ENCODE measurements at places on chromosomes 1 and 21.

DNA sequence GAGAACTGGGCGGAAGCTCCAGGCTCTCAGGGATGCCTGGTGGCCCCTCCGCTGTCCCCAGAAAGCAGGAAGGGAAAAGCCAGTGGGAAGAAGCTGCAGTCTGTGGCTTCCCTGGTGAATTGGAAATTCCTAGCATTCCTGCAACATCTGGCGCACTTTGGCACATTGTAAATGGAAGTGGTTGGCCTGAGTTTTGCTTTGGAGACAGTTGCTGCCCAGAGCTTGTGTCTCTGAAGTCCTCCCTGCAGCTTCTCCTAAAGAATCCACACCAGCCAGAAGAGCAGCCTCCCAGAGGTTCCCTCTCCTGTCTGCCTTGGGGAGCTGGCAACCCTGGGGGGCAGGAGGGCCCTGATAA, 48.2 kb downstream of the ARHGEF10L start:
- H3K4me3 ChIP-seq, result no peak overlapping the region
- no peaks in the 10 kb centered on the region for H3K27me3 ChIP-seq
- H3K36me3 ChIP-seq, result no peaks in the 10 kb centered on the region
- DNase-seq, result no peak
- no peak overlapping the region for H3K27ac ChIP-seq

DNA sequence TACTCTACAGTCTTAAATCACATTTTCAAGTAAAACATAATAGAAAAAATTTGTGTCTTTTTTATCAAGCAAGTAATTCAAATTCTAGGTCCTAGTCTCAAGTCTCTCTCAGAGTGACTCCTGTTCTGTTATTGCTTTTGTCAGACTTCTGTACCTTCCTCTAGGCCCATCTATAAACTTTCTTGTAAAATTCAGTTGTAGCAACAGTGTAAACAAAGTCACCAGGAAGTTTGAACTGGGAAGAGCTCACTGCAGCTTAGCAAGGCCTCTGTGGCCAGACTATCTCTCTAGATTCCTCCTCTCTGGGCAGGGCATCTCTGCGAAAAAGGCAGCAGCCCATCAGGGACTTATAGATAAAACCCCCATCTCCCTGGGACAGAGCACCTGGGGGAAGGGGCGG, 13.5 kb upstream of the ZNF678 start:
- DNase-seq, result no peak
- H3K4me3 ChIP-seq, result no peak overlapping the region
- no peaks in the 10 kb centered on the region for H3K27me3 ChIP-seq
- peaks cover 19% of the 10 kb centered on the region for H3K36me3 ChIP-seq
- no peak overlapping the region for H3K27ac ChIP-seq

GRCh38 chr1:246106342-246106763, 400.7 kb downstream of the SMYD3 start:
- no peaks in the 10 kb centered on the region for H3K27me3 ChIP-seq
- no peaks in the 10 kb centered on the region for H3K4me1 ChIP-seq
- H3K36me3 ChIP-seq, result no peaks in the 10 kb centered on the region
- no peak for DNase-seq
- no peak overlapping the region for H3K4me3 ChIP-seq

GRCh38 chr1:161501234-161501633, 4.0 kb upstream of the FCGR2A start:
- no peak overlapping the region for H3K27ac ChIP-seq
- peaks cover 26% of the 10 kb centered on the region for H3K27me3 ChIP-seq
- H3K4me3 ChIP-seq, result no peak overlapping the region
- DNase-seq, result no peak
- no peaks in the 10 kb centered on the region for H3K36me3 ChIP-seq
- peaks cover 11% of the 10 kb centered on the region for H3K4me1 ChIP-seq

GRCh38 chr1:200875416-200875815, 2.6 kb downstream of the GPR25 start:
- DNase-seq, result no peak
- no peak overlapping the region for H3K27ac ChIP-seq
- peaks cover 48% of the 10 kb centered on the region for H3K4me1 ChIP-seq

DNA sequence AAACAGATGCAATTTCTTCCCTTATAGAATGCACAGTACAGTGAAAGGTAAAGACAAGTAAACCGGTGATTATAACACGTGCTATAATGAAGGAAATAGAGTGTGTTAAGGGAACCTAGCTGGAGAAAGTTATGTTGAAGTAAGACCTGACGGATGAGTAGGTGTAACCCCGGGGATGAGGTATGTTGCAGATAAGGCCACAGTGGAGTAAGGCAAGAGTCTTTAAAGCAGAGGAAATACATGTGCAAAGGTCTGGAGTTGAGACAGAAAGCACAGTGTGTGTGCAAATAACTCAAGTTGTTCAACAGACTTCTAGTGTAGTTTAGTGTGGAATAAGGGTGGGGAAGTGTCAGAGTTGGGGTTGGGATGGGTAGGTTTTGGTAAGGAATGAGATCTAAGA, 2.9 kb downstream of the DBT start:
- no peaks in the 10 kb centered on the region for H3K36me3 ChIP-seq
- peaks cover 14% of the 10 kb centered on the region for H3K4me1 ChIP-seq
- H3K4me3 ChIP-seq, result peak overlapping the region; percentile 1
- no peak overlapping the region for H3K27ac ChIP-seq
- DNase-seq, result no peak

DNA sequence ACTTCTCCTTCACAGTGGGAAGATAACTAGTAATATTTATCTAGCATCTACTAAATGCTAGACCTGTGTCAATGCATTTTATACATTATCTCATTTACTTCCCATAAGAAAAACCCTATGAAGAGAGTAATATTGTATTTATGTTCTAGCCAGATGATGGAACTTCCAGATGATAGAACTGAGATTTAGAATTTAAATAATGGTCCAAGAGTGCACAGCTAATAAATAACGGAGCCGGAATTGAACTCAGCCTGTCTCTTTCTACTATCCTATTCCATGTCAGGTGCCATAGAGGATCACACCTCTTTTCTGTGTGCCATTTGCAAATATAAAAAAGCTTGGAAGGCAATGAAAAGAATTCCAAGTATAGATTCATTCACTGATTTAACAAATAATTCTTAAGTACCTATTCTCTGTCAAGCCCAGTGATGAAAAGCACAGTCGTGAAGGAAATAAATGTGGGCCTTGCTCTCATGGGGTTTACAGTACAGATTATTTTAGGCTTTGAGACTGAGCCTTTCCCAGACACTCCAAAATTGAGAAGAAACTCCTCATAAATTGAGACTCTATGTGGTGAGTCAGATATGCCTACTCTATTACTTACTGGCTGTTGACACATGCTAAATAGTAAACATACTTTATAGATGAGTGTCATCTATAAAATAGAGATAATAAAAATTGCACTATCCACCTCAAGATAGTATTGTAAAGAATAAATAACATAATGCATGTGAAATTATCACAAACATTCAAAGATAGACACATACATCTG, 378.0 kb upstream of the PRMT6 start:
- no peak overlapping the region for H3K4me3 ChIP-seq
- no peaks in the 10 kb centered on the region for H3K27me3 ChIP-seq
- H3K4me1 ChIP-seq, result no peaks in the 10 kb centered on the region
- DNase-seq, result no peak

DNA sequence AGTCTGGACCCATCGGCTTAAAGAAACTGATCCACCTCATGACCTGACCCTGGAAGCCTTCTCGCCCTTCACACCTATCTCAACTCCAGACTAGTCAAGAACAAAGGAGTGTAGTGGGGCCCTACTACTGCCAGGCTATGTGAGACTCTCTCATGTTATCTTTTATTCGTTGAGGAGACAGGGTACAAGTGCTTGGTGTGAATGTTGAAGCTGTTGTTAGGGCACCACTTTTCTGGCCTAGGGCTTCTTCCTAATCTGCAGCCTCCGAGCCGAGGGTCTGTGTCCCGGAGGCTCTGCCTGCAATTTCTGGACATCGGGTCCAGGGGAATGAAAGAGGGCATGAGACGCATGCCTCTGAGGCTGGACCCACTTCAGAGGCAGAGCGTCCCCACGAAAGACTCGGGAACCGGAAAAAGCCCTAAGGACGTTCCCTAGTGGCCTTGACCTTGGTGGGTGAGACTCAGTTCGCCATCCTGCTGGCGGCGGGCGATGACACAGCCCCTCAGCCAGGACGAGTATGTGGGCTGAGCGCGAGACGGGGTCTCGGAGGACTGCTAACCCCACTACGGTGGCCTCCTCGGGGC, 671 bp downstream of the DNAJC11 start:
- H3K27me3 ChIP-seq, result no peaks in the 10 kb centered on the region
- H3K27ac ChIP-seq, result peak overlapping the region; percentile 53
- peak overlapping the region; percentile 93 for H3K4me3 ChIP-seq

GRCh38 chr1:213391445-213391844, 340.4 kb downstream of the RPS6KC1 start:
- H3K4me1 ChIP-seq, result no peaks in the 10 kb centered on the region
- H3K27ac ChIP-seq, result no peak overlapping the region
- peaks cover 12% of the 10 kb centered on the region for H3K27me3 ChIP-seq
- no peak for DNase-seq
- H3K4me3 ChIP-seq, result no peak overlapping the region

- H3K27me3 ChIP-seq, result peaks cover 27% of the 10 kb centered on the region
- H3K27ac ChIP-seq, result peak overlapping the region; percentile 67
- peak; percentile 34 for DNase-seq
- H3K4me1 ChIP-seq, result peaks cover 14% of the 10 kb centered on the region
- H3K4me3 ChIP-seq, result peak overlapping the region; percentile 33
- no peaks in the 10 kb centered on the region for H3K36me3 ChIP-seq
Measured at GRCh38 chr1:195195423-195196057, 1412.7 kb downstream of the KCNT2 start.

DNA sequence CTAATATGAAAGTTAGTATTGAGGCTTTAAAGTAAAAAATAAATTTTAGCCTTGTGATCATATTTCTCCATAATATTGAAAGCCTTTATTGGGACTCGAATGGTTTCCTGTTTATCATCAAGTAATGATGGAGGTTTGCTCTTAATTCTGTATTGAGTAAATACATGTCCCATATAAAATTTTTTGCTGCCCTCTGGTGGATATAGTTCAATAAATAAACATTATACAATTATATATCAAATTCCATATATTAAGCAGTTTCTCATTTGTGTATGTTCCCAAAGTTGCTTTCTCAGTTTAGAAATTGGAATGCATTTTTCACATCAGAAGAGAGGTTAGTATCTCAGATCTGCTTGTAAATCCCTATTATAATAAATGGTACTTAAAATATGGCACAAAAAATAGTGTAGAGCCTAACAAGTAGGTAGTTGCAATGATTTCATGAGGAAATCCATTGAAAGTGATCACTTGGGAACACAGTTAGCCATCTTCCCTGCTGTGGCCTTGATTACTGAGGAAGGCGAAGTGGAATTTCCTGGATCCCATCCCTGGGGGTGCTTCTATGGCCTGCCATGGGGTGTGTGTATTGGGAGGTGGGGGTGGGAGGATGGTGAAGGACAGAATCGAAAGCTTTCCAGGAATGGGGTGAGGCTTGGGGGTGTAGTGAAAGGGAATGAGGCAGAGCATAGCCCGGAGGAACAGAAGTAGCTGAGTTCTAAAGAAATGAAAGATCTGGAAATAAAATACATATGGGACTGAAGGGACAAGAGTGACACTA, 84.1 kb upstream of the C21orf91 start:
- peaks cover 5% of the 10 kb centered on the region for H3K4me1 ChIP-seq
- H3K4me3 ChIP-seq, result no peak overlapping the region
- no peak overlapping the region for H3K27ac ChIP-seq
- no peak for DNase-seq
- H3K27me3 ChIP-seq, result no peaks in the 10 kb centered on the region

GRCh38 chr21:16088056-16088455, 358.3 kb downstream of the USP25 start:
- no peaks in the 10 kb centered on the region for H3K27me3 ChIP-seq
- no peaks in the 10 kb centered on the region for H3K36me3 ChIP-seq
- no peak overlapping the region for H3K27ac ChIP-seq
- no peak overlapping the region for H3K4me3 ChIP-seq

DNA sequence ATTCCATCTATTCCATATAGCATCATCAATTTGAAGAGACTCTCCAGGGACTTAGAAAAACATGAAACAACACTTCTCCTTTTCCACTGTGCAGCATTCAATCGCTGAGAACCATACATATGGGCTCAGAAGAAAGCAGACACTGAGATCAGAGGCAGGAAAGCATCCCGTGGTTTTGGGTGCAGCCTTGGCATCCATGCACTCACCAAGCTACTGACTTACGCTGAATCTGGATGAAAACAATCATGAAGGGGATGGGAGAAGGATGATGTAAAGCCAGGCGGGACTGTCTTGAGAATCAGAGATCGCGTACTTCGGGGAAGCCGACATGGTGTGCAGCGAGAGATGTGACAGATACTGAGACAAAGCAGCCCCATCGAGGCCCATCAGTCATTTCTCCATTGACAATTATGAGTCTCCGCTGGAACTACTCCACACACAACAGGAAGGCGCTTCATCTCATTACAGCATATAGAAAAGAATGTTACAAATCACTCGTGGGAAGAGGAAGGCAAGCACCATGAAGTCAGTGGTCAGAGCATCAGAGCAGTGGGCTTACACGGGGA, 2.3 kb upstream of the TIAM1 start:
- peak; percentile 44 for DNase-seq
- no peak overlapping the region for H3K4me3 ChIP-seq
- peaks cover 55% of the 10 kb centered on the region for H3K4me1 ChIP-seq
- peak overlapping the region; percentile 24 for H3K27ac ChIP-seq

DNA sequence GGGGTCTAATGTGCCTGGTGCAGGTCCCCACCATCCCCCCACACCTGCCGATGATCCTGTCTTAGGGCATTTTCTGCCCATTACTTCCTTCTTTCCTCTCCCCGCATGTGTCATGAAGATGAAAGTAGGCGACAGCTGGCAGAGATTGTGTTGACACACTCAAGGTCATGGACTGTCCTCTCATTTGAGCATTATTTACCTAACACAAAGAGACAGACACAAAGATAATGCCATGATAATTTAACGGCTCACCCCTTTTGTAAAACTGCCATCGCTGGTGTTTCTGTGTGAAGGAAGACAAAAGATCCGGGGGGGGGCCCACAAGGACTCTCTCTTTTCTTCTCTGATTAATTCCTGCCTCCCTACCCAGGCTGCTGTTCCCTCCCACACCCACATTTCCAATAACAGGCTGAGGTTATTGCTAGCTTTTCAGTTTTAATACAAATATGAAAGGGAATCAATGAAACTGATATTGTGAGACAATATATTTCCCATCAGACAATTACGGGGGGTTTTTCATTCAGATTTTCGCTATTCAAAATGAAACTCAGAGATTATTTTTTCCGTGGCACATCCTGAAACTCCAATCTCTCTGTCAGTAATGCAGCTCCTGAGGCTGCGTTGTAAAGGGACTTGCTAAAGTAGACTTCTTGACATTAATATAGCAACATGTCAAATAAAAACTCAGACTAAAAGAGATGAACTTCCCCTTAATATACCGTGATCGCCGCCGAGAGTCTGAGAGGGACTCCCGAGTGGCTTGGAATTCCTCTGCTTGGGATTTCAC, 561.1 kb downstream of the NPHP4 start:
- no peak overlapping the region for H3K4me3 ChIP-seq
- H3K27ac ChIP-seq, result no peak overlapping the region
- no peaks in the 10 kb centered on the region for H3K4me1 ChIP-seq
- H3K36me3 ChIP-seq, result no peaks in the 10 kb centered on the region
- peaks cover 7% of the 10 kb centered on the region for H3K27me3 ChIP-seq
- DNase-seq, result no peak

Data from activated T-cell treated with anti-CD3 and anti-CD28 coated beads, Interleukin-2, amount 50 U/mL, for 72 hours (primary cell).